ENCODE measurements at places on chromosomes 7 and 10.

DNA sequence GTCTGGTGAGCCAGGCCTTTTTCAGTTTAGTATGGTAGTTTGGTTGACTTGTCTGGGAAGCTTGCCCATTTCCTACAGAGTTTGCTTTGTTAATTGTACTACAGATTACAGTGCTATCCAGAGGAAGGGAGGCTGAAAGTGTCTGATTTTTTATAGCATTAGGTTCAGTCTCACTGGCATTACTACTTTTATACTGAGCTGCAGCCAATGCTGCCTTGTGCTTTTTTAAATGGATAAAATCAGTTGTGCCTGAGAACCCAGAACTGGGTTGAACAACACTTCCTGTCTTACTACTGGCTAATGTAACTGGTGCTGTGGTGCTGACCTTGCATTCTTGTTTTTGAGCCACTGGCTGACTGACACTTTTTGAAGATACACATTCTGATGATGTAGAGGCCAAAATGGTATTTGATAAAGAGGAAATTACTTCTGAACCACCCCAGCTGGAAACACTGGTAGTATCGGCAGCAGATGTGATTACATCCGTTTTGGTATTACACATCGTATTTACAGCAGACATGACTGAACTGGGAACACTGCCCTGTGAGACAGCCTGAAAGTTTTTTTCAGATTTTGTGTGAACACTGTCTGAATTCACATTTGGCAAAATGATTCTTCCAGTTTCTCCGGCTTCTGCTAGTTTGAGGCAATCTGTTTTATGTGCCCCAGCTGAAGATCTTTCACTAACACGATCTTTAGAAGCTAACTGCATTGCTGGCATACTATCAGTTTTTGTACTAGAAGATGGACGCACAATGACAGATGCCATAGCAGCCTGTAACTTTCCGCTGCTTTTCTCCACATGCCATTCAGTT, 74.1 kb downstream of the NRBF2 start:
- DNase-seq: peak; percentile 54

DNA sequence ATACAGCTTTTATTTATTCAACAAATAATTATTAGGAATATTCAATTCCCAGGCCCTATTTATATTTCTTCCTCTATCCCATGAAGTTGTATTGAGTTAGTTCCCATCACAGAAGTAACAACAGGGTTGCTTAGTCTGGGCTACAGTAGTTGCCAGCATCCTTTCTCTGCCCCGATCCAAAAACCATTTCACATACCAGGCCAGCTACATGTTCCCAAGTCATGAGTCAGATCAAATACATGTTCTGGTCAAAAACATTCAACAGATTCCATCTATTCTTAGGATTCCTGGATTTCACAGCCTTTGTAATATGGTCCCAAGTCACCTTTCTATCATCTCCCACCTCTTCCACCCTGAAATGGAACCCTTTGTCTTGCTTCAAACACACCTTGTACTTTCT, 91.6 kb downstream of the RAB11FIP2 start:
- DNase-seq: no peak

GRCh38 chr7:117041007-117041406, 87.7 kb downstream of the ST7 start:
- peak; percentile 50 for DNase-seq

DNA sequence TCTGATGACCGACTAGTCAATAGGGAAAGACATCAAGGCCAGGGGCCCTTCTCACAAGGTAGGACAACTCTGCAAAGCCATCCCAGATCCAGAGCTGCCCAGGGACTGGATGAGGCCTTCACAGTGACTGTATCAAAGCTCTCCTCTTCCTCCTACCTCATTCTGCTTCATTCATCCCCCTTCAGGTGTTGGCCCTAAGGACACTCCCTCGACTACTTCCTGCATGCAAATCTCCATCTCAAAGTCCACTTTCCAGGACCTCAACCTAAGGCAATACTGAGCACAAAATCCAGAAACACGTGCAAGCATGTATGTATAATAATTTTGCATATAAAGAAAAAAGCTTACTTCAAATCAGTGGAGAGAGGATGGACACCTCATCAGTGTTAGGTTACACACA, 25.1 kb downstream of the DPY19L1 start:
- no peak for DNase-seq

GRCh38 chr7:92717623-92717992, 118.8 kb downstream of the CDK6 start:
- DNase-seq: no peak

DNA sequence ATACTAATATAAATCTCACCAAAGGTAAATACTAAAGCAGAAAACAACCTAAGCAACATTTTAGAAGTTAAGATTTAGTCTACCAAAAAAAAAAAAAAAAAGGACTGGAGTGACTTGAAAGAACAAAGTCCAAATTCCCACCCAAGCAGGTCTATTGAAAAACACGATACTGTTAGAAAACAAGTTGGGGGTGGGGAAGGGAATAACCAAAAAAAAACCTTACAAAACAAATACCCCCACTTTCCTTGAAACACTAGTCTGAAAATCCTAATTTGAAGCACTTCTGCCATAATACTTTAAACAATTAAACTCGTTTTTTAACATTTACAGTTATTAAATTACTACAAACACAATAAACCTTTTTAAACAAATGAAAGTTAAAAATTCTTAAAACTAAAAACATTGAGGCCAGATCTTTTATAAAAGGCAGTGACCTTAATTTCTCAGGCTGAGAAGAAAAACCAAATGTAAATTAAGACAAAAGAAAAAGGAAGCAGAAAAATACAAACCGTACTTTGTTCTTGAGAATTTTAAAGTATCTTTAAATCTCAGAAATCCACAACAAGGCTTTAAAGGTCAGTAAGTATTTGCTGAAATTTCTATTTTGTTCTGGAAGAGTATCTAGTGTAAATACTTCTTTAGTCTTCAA, 135.1 kb downstream of the NRBF2 start:
- no peak for DNase-seq

Measured in non-pigmented ciliary epithelial cell (primary cell).